GM04504 (cell line): ENCODE measurements at places on chromosomes 12 and 14.

GRCh38 chr14:105495101-105495989, 4.3 kb downstream of the TEDC1 start:
- DNase-seq: no peak

- no peak for DNase-seq
Observed at GRCh38 chr14:85426068-85426935, 103.6 kb upstream of the FLRT2 start.

DNA sequence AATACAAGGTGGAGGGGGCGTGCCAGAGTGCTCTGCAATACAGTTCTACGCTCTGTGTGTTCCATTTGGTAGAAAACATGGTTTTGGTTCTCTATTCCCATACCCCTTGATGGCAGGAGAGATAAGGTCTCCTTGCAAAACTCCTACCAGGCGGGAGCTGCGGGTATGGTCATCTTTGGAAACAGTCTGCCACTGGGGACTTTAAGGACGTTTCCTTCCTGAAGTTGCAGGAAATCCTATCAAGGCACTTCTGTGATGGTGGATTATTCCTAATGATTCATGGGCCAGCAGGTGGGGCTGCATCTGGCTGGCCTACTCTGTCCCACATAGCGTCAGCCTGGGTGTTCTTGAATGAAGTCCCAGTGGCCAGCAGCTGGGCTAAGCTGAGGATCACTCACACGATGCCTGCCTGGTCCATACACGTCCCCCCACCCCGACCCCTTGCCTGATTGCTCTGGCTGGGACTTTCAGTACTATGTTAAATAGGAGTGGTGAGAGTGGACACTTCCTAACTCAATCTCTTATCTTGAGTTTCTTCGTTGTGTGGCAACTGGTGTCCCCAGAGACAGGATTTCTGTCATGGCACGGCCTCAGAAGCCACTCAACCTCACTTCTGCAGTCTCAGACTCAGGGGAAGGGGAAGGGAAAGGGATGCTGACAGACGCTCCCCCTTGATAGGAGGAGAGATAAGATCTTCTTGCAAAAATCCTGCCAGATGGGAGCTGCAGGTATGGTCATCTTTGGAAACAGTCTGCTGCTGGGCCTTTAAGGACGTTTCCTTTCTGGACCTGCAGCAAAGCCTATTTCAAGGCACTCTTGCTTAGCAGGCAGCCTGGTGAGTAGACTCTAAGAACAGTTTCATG, 61.0 kb upstream of the FKBP4 start:
- no peak for DNase-seq

GRCh38 chr12:30679241-30679640, 16.4 kb downstream of the IPO8 start:
- DNase-seq: no peak
